Activated B cell treated with CpG ODN at 0.5 μM for 24 hours (primary cell): ENCODE measurements at places on chromosomes 1 and 21.

DNA sequence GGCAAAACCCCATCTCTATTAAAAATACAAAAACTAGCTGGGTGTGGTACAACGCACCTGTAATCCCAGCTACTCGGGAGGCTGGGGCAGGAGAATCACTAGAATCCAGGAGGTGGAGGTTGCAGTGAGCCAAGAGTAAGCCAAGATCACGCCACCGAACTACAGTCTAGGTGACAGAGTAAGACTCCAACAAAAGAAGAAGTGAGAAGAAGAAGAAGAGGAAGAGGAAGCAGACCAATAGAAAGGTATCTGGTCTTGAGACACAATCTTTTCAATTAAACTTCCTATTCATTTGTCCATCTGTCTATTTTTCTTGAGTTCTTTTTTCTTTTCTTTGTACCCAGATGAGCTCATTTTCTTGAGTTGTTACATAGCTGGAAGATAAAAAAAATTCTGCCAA, 55.7 kb upstream of the ACADM start:
- no peak overlapping the region for H3K27ac ChIP-seq
- no peak for DNase-seq
- peaks cover 8% of the 10 kb centered on the region for H3K4me1 ChIP-seq
- H3K27me3 ChIP-seq, result no peaks in the 10 kb centered on the region
- H3K36me3 ChIP-seq, result no peaks in the 10 kb centered on the region

- DNase-seq, result no peak
- H3K27ac ChIP-seq, result no peak overlapping the region
- H3K36me3 ChIP-seq, result no peaks in the 10 kb centered on the region
- H3K4me1 ChIP-seq, result no peaks in the 10 kb centered on the region
Measured at GRCh38 chr1:221150996-221151395, 271.8 kb downstream of the HLX start.

- peaks cover 2% of the 10 kb centered on the region for H3K27me3 ChIP-seq
- H3K27ac ChIP-seq, result no peak overlapping the region
- peaks cover 36% of the 10 kb centered on the region for H3K4me1 ChIP-seq
- H3K36me3 ChIP-seq, result no peaks in the 10 kb centered on the region
- no peak for DNase-seq
- H3K4me3 ChIP-seq, result no peak overlapping the region
Measured at GRCh38 chr1:230307213-230307612, 118.9 kb downstream of the PGBD5 start.

- H3K4me3 ChIP-seq, result no peak overlapping the region
- no peak for DNase-seq
Measured at GRCh38 chr1:167016100-167016750, 27.1 kb downstream of the MAEL start.
